ENCODE measurements at places on chromosomes 3 and 15.

GRCh38 chr3:146156095-146156494 lies 4.9 kb downstream of the PLOD2 start:
- no peak for DNase-seq

DNA sequence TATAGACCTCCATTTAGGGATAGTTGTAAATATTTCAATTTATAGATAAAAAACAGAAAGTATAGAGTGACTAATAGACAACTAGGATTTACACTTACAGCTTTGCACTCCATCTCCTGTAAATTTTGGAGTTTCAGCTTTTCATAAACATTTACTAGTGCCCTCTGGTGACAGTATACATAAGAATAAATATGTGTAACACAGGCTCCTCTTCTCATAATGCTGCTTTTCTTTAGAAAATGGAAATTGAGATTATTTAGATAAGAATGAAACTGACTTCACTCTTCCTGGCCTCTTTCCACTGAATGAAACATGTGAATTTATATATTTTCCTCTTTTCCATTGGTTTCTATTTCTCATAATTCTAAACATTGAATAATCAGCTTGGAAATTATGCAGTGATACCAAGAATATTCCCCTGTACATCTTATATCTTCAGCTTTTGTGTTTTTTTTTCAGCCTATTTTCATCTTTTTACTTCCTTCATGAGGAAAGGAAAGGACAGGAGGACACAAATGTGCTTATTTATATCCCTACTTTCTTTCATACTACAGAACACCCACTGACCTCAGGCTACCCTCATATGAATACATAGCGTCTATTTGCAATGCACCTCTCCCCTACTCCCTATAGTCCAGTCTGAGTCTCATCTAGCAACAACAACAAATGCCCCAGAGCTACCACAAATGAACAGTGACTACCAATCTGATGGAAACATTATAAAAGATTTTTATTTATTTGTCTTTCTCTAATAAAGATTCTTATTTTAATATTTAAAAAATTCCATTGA lies 103.1 kb upstream of the CCDC39 start:
- DNase-seq = no peak

GRCh38 chr3:196740481-196741248 lies 1.0 kb downstream of the PAK2 start:
- peak; percentile 25 for DNase-seq

- peak; percentile 57 for DNase-seq
Measured at GRCh38 chr15:77821188-77821958, 188.7 kb upstream of the LINGO1 start.

- no peak for DNase-seq
Measured at GRCh38 chr15:87326269-87326668, 930.3 kb downstream of the NTRK3 start.

DNA sequence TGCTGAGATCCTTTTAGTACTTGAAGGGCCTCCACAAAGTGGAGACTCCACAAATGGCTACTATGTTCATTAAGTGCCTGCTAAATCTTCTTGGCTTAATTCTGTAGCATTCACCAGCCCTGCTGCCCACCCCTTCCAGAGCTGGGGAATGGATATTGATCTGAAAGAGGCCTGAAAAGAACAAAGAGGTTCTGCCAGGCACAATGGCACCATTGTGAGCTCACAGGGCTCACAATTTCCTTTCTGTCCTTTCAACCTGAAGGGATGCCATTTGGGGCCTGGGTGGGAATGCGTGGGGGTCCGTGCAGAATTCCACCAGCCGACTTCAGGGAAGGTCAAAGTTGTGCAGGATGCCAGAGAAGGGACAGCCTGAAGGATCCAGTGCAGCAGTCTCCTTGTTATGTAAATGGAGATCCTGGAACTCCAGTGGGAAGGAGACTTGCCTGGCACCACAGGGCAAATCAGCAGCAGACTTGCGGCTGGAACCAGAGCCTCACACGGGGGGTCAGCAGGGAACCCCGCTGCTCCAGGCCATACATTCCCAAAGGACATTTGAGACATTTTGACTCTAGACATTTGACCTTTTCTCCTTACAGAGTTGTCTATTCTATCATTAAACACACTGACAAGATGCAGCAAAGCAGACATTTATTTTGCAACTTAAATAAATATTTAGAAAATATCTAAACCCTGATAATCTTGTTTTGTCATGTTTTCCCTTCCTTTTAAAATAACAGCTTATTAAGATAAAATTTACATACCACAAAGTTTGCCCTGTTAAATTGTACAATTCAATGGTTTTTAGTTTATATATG lies 21.5 kb upstream of the MORF4L1 start:
- DNase-seq = no peak

DNA sequence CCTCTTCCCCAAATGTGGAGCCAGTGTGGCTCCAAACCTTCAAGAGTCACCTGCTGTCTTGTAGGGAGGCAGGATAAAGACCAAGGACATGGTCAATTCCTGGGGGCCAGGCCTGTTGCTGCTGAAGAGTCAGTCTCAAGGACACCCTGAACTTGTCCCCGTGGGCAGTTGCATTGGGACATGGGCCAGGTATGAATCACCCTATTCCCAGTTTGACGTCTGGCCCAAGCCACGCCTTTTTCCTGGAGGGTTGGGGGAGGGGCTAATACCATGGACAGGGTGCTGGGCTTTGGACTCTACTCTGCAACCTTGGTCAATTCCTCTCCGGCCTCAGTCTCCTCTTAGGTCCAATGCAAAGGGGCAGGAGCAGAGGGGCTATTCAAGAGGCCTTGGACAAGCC lies 10.4 kb downstream of the ATP2B2 start:
- DNase-seq = no peak

DNA sequence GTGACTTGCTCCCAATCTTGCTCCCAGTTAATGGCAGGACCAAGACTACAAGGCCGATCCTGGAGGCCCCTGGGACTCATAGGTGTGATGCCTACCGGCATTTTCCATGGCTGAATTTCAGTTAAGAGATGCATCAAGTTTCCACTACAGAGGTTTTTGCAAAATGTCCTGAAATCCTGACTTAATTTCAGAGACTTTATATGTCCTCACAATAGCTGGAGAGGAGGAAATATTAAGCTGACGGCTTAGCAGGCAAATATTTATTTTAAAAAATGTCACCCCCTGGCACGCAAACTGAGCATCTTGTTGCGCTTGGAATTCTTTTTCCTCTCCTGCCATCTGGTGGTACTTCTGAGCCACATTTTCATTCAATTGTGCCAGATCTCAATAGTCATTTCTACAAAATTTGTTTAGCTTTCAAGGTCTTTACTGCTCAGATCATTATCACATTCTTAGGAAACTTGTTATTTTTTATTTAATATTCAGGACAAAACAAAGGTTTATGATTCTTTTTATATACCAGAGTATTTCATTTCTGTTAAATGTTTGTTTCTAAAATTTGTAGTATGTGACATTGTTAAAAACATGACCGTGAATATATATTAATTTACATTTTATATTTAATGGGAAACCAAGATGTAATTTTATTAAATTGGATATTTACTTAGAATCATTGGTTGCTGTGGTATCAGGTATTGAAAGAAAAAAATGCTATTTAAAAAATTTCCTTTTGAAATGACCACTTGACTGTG lies 189.2 kb upstream of the THRB start:
- peak; percentile 17 for DNase-seq

DNA sequence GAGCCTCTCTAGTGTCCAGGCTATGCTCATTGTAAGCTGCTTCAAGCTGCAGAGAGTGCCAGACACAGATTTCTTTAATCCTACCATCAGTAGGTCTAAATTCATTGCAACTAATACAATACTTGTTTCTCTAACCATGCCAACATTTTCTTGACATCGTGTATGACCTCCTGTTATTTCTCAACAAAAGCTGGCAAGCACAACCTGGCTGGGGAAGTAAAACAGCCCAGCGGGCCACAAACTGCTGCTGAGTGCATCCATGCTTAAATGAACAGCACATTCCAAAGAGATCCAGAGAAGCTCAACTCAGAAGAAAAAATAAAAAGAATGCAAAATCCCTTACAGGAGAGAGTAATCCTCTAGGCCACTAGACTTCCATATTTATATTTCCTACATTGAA lies 36.5 kb downstream of the GMNC start:
- no peak for DNase-seq

DNA sequence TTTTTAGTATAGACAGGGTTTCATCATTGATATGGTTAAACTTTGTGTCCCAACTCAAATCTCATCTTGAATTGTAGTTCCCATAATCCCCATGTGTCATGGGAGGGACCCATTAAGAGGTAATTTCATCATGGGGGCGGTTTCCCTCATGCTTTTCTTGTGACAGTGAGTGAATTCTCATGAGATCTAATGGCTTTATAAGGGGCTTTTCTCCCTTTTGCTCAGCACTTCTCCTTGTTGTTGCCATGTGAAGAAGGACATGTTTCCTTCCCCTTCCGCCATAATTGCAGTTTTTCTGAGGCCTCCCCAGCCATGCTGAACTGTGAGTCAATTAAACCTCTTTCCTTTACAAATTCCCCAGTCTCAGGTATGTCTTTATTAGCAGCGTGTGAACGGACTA lies 20.2 kb upstream of the ZNF710 start:
- DNase-seq = no peak

DNA sequence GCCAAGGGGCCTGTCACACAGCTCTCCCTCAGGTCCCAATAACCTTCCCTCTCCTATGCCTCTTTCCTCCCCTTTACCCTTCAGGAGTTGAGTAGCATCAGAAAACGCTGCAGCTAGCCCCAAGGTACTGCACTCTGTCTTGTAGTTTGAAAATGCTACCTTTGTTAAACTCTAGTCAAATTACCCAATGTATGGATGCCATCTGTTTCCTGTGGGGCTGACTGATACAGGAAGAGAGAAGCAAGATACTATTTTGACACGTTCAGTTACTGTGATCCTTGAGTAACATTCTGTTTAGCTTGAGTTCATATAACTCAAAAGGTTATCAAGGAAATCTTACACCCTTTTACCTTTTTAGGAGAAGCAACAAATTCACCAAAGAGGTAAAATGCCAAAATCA lies 493.1 kb downstream of the FHIT start:
- DNase-seq = no peak

GRCh38 chr3:67509471-67510075 lies 144.8 kb downstream of the SUCLG2 start:
- DNase-seq = no peak

- no peak for DNase-seq
Measured at GRCh38 chr15:81333363-81333762, 9.4 kb upstream of the STARD5 start.

- DNase-seq = no peak
Measured at GRCh38 chr3:197309528-197310361, 11.3 kb upstream of the DLG1 start.

GRCh38 chr15:62242999-62243398 lies 77.9 kb upstream of the C2CD4B start:
- DNase-seq = no peak

GRCh38 chr3:72329354-72329753 lies 518.9 kb downstream of the SHQ1 start:
- DNase-seq = no peak

DNA sequence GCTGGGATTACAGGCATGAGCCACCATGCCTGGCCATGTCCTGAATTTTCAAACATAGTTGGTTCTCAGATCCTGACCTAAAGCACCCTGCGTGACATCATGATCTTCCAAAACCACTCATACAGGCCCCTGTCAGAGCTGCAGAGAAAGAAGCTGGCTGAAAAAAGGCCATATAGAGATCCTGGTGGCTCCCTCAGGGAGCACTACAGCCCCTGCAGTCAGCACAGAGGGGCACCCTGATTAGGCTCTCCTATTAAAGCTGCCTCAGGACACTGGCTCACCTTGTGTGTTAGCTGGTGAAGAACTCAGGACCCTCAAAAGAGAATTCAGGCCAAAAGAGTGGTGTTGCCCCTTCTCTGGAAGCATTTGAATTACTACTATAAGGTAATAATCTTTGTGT lies 249.7 kb upstream of the MCTP2 start:
- no peak for DNase-seq

GRCh38 chr3:107810171-107811071 lies 280.4 kb downstream of the CD47 start:
- no peak for DNase-seq

- no peak for DNase-seq
Measured at GRCh38 chr3:69665026-69665737, 74.1 kb upstream of the MITF start.

DNA sequence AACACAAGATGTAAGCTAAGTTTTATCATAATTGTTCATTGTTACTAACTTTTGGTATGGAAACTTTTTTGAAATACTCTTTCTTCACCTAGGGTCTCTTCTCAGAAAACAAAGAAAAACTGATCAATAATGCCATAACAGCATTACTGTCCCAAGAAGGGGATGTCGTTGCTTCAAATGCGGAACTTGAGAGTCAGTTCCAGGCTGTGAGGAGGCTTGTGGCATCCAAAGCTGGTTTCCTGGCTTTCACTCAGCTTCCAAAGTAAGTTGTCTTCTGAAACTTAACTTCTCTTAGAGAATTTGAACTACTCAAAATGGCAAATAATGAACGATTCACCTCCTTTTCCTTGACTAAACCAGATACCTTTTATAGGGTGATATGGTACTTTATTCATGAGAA lies 39.3 kb downstream of the DNAJC13 start:
- no peak for DNase-seq

- no peak for DNase-seq
Measured at GRCh38 chr3:157310329-157311052, 126.2 kb upstream of the PTX3 start.

GRCh38 chr3:87413814-87414213 lies 137.4 kb upstream of the POU1F1 start:
- no peak for DNase-seq

- no peak for DNase-seq
Measured at GRCh38 chr15:71362556-71362955, 247.3 kb downstream of the THSD4 start.

GRCh38 chr15:75479670-75480069 lies 28.2 kb upstream of the SIN3A start:
- no peak for DNase-seq

GRCh38 chr15:23424111-23424904 lies 22.7 kb downstream of the GOLGA6L2 start:
- no peak for DNase-seq

DNA sequence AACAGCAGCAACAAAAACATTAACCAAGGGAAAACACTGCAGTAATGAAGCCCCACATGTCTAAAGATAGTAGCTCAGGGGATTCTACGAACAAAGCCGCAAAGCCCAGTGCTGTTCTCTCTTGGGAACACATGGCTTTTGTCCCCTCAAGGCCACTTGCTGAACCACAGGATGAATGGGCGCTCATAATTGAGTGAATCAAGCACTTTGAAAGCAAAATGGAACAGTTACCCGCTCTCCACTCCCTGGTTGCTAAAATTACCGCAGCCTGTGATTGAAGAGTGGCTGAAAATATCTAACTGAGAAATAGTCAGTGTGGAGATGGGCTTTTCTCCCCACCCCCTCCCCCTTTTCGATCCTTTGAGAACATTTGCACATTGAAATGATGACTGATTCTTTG lies 39.6 kb downstream of the RASGRF1 start:
- DNase-seq = no peak

GRCh38 chr3:125072749-125073389 lies 17.1 kb upstream of the HEG1 start:
- peak; percentile 83 for DNase-seq

GRCh38 chr15:44034933-44035624 lies 160.0 kb downstream of the FRMD5 start:
- no peak for DNase-seq

GRCh38 chr3:31291818-31292217 lies 240.9 kb upstream of the STT3B start:
- no peak for DNase-seq

GRCh38 chr3:144282313-144282712 lies 310.7 kb downstream of the DIPK2A start:
- DNase-seq = no peak

GRCh38 chr3:46386205-46386604 lies 15.5 kb downstream of the CCR5 start:
- DNase-seq = no peak

Measured in NCI-H1694 (cell line).